CMK (cell line): ENCODE measurements at places on chromosomes 2 and 18.

- no peak for DNase-seq
These were observed 11.6 kb upstream of the COX7A2L start for GRCh38 chr2:42372474-42373200.

- no peak for DNase-seq
These were observed 223.1 kb downstream of the CALCRL start for GRCh38 chr2:187224989-187225388.

DNA sequence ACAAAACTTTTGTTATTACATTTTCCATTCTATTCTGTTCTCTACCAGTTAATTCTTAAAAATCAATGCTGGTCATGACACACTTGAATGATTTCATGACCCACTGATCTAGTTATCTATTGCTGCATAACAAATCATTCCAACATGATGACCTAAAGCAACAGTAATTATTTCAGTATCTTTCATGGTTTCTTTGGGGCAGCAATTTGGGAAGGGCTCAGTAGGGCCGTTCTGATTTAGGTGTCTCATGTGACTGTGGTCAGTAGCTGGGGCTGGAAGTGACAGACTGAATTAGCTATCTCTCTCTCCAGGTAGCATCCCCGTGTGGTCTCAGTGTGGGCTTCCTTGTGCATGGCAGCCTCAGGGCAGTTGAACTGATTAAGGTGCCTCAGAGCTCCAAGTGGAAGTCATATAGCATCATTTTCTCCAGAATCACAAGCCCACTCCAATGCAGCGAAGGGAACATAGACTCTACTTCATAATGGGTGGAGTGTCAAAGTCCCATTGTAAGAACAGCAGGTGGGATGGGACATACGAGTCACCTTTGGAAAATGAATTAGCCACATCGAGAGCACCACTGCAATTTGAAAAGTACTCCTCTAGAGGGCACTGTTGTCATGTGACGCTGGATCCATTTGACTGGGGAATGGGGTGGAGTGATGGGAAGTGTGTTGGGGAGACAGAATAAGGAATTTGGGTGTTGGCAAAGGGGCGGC lies 39.1 kb upstream of the FAM136A start:
- DNase-seq: no peak

- DNase-seq: no peak
These were observed 226.4 kb upstream of the DSEL start for GRCh38 chr18:67742954-67743353.

DNA sequence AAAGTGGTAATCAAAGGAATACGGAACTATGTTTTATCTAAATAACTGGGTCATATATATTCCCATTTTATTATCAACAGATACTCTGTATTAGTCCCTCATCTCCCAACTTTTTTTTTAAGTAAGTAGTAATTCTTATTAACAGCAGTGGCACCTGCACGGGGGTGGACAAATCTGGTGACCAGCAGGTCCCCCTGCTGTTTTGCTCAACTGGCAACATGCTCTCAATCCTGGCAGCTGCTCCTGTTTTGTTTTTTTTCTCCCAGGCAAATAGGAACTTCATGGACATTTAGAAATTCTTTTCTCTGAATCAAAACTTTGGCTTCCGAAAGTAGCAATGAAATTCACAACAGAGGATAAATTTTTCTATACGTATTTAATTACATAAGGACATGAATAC lies 193.5 kb downstream of the SS18 start:
- DNase-seq: no peak

- DNase-seq: no peak
These were observed 308.1 kb downstream of the GBX2 start for GRCh38 chr2:235860111-235860510.

- no peak for DNase-seq
These were observed 5.3 kb downstream of the ONECUT2 start for GRCh38 chr18:57440331-57441070.

DNA sequence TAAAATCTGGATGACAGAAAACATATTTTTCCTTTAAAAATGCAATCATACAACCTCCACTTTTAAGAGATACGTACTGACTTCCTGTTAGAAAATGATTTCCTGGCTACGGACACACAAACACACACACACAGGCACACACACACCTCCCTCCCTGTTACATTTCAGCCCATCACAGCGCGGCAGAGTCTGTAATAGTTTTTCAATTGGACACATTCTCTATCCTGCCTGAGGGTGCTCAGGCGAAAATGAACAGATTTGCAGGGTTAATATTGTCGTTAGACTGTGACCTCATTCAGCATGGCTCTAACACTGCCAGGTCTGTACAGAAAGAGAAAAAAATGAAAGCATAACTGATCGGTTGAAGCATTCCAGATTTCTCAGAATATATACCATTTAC lies 45.0 kb downstream of the KCTD1 start:
- DNase-seq: no peak

DNA sequence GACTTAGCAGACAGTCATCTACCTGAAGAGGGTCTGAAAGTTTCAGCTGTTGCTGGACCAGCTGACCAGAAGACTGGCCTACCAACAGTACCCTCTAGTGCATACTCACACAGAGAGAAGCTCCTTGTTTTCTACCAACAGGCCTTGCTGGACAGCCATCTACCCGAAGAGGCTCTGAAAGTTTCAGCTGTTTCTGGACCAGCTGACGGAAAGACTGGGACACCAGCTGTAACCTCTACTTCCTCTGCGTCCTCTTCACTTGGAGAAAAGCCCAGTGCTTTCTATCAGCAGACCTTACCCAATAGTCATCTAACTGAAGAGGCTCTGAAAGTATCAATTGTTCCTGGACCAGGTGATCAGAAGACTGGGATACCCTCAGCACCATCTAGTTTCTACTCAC lies 63.2 kb downstream of the ALMS1 start:
- no peak for DNase-seq

DNA sequence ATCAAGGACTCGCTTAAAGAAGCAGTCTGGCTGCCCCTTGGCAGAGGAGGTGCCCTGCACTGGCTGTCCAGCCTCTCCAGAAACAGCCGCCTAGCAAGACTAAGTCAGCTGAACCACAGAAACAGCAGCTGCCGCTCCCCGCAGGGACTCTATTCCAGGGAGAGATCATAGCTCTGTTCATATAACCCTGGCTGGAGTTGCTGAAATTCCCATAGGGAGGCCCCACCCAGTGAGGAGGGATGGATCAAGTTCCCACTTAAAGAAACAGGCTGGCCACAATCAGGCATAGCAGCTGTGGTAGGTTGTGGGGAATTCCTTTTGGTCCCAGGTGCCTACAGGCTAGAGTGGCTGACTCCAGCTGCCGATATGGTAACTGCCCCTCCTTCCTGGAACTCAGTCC lies 74.2 kb upstream of the MC4R start:
- no peak for DNase-seq

DNA sequence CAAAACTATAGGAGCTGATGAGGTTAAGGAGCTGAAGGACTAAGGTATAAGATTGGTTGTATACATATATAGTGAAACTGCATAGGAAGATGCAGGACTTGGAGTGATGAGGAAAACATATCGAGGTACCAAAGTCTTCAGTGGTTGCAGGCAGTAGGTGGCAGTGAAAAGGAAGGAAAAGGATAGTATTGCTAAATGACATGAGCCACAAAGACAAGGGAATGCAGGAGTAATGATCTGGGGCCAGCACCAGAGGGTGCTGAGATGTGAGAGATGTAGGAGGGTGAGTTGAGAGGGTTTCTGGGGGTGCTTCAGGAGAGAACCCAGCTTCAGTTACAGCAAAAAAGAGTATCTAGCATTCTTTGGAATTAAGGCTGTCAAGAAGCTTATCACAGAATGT lies 172.2 kb upstream of the MYO3B start:
- DNase-seq: no peak

DNA sequence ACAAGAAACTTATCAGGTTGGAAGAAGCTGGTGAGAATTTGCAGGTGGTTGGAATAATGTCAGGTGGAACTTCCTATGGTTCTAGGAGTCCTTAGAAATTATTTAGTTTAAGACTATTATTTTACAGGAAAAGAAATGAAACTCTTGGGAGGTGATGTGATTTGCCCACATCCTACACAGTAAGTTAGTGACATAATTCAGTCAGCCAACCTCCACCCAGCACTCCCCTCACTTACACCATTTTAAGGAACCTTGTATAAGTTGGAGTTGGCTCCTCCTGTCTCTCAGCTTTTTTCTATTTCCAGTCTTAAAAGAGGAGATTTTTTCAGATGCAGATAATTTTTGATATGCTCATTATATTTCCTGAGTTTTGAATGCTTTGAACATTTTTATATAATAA lies 86.4 kb downstream of the SKA1 start:
- no peak for DNase-seq

DNA sequence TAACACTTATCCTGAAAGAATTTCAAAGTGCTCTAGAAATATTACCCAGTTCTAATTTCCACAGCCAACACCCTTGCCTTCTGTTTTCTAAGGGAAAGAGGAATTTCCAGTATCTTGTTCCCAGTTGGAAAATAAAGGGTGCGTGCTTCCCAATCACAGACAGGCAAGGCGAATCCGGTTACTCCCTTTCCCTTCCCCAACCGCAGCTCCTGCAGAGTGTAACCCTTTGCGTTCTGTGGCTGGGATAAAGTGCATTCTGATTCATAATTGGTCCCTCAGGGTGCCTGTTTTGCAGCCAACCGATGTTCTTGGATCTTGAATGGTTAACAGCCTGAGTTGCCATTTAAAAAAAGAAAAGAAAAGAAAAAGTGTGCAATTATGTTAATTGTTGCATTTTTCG lies 40.6 kb upstream of the PGAP1 start:
- DNase-seq: no peak

DNA sequence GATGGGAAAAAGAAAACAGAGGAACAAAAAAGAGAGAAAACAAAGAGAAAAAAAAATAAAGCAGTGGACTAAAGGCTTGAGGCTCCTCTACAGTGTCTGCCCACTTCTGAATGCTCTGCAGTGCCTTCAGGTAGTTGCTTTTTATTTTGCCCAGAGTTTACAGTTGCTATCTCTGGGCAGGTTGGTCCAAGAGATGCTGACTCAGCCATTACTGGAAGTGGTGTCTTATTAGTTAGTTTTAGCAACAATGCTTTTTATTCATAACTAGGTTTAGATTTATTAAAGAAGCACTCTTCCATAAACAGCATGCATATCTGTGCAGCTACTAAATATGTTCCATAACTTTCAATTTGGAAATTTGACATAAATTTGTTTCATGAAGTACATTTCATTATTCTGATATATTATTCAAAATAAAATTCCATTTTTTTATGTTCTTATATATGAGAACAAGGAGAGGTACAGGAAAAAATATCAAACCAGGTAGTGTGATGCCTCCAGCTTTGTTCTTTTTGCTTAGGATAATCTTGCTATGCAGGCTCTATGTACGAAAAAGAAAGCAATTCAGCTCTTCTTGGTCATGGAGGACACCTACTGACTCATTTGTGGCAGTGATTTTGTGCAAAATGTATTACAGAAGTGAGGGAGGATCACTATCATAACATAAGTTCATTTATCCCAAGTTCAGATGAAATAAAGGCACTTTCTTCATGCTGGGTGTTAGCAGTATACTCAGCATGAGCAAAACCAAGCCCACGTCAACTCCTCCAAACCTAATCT lies 69.5 kb downstream of the RPIA start:
- no peak for DNase-seq

DNA sequence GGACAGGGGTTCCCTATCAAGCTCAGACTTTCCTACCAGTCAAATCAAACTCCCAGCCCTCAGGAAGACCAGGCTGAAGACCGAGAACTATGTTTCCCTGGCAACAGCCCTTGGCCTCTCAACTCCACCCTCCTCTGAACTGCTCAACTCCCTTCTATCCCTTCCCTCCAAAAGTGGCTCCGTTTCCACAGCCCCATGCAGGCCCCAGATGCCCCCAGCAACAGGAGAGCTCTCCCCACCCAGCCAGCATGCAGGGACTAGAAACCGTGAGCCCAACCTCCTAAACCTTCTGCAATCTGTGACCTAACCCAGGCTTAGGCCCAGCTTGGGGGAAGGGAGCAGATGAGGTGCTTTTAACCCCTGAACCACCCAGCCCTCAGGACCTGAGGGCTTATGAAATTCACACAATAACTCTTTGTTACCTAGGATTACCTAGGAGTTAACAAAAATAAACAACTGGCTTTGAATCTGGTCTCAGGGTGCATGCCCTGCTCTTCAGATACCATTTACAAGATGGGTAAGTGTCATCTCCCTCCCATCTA lies 87.2 kb downstream of the BCL11A start:
- no peak for DNase-seq

GRCh38 chr18:3059272-3059671 lies 46.3 kb upstream of the LPIN2 start:
- no peak for DNase-seq
